Activated T-cell treated with anti-CD3 and anti-CD28 coated beads for 24 hours (primary cell): ENCODE measurements at places on chromosomes 2 and 18.

- DNase-seq: no peak
Observed at GRCh38 chr2:39723946-39724827, 54.9 kb downstream of the THUMPD2 start.

- no peak for DNase-seq
Observed at GRCh38 chr2:177397481-177398289, 5.1 kb downstream of the AGPS start.

DNA sequence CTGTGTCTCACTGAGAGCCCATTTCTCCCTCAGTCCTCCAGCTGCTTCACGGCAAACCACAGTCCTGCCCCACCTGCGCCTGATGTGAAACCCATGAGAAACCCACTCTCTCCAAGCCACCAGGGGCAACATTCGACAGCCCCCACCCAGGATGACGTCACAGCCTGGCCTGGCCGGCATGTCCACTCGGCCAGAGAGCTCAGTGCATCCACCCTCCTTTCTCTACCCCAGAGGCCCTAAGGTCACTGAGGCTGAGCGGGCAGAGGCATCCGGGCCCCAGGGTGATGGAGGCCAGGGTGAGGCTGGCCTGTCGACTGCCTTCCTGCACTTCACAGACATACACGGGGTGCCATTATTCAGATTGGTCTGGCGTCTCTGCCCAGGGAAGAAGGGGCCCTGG lies 402.7 kb upstream of the MYT1L start:
- DNase-seq: no peak

DNA sequence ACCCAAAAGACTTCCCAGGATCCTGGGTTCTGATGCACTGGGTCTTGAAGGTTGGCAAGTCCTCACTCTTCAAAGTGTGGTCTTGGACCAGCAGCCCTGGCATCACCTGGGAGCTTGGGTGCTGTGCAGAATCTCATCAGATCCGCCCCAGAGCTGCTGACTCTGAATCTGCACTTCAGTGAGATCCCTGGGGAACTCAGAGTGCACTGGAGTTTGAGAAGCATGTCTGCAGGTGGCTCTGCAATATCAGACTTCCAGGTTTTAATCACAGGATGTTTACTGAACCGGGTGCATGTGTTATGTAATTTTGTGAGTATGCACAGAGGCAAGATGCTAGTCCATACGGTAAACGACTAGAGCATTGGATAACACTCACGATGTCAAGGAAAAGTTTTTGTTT lies 58.0 kb upstream of the BOD1L2 start:
- no peak for DNase-seq

GRCh38 chr18:6055711-6056110 lies 160.4 kb upstream of the TMEM200C start:
- no peak for DNase-seq

GRCh38 chr2:134190807-134191203 lies 63.1 kb upstream of the MGAT5 start:
- no peak for DNase-seq

DNA sequence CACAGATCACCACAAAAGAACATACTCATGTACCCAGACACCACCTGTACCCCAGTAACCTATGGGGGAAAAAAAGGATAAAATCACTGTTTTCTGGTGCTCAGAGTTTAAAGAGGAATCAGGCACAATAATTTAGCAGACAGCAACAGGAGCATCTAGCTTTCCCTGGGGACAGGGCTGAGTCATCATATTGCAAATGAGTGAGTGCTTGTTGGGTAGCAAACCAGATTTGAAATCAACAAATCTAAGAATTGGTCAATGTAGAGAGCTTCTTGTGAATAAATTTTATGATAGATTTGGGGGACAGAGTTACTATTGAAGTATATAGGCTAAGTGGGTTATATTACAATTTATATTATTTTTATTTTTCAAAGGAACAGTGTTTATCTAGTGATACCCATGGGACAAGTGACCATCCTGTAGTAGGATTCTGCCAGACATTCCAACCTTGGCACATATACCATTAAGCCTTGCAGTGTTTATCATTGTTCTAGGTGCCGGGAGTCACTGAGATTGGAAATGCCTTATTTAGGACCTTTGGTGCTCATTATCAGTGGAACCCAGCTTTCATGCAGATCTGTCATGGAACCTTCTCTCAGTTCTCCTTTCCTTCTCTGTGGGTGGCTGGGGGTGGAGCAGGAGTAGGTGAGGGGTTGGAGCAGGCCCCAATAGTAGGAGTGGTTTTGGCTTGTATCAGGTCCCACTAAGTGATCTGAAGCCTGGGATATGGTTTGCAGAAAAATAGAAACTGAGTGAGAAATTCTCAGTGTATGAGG lies 117.2 kb downstream of the CERS6 start:
- DNase-seq: no peak

DNA sequence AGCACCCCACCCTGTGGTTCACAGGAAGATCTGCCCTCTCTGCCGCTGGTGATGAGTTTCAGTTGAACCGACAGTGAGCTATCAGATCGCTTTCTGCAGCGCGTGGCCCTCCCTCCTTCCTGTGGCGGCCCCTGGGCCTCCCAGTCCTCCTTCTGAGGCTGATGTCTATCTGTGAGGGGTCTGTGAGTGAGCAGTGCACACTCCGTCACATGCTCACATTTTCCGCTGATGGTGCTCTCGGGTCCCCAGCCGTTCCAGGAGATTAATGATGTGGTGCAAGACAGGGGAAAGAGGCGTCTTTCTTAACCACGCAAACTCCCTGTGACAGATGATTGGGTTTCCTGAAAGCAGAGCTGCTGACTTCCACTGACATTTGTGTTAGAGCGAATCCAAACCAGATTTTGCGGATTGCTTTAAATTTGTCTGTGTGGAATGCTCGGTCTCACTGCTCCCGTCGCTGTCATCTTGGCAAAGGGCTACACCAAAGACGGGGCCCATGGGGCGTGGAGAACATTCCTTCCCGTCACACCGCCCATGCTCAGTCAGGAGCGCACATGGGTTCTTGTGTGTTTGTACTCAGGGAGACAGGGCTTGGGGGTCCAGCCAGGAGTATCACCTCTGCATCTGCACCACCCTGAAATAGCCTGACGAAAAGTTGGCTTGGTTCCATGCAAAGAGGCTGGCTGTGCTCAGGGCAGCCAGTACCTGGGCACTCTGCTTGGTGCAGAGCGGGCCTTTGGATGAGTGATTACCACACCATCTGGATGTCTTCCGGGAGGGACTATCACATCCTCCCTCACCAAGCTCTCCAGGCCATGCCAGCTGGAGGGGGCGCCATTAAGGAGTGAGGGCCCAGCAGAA lies 154.7 kb upstream of the HS6ST1 start:
- DNase-seq: peak; percentile 24

- no peak for DNase-seq
Observed at GRCh38 chr2:27724905-27725701, 46.4 kb upstream of the MRPL33 start.

DNA sequence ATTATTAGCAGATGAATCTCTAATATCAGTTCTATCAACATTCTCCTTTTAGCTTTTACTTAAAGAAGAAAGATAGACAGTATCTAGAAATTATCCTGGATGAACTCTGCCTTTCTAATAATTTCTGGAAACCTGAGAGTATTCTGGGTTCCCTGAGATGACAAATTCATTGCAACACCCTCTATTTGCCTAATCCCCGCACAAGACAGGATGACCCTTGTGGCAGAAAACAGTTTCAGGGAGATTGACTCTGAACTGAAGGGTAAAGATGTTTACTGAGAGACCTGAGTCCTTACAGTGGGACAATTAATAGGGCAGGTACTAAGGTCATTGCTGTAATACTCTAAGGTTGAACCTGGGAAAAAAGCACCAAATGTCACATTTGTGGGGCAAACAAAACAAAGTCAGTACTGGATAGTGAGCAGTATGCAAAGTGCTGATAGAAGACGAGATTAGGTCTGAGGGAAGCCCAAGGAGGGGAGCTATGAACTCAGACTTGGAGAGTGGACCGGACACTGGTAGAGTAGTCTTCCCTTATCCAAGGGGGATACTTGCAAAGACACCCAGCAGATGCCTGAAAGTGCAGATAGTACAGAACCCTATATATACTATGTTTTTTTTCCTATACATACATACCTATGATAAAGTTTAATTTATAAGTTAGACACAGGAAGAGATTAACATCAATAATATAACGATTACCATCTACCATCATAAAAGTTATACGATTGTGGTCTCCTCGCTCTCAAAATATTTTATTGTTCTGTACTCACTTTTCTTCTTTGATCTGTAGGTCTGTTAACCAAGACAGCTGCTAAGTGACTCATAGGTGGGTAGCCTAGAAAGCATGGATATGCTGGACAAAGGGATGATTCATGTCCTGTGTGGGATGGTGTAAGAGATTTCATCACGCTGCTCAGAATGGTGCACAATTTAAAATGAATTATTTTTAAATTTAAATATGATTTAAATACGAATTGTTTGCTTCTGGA lies 148.3 kb upstream of the KLHL14 start:
- DNase-seq: no peak

GRCh38 chr2:120453635-120453998 lies 107.7 kb downstream of the INHBB start:
- DNase-seq: no peak

GRCh38 chr2:190973726-190974628 lies 40.0 kb downstream of the STAT1 start:
- DNase-seq: no peak

GRCh38 chr2:38500283-38500634 lies 102.5 kb downstream of the HNRNPLL start:
- DNase-seq: no peak

DNA sequence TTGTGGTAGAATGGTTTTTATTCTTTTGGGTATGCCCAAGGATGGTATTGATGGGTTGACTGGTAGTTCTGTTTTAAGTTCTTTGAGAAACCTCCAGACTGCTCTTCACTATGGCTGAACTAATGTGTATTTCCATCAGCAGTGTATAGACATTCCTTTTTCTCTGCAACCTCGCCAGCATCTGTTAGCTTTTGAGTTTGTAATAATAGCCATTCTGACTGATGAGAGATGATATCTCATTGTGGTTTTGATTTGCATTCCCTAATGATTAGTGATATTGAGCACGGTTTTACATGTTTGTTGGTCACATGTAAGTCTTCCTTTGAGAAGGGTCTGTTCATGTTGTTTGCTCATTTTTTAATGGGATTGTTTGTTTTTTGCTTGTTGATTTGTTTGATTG lies 1348.7 kb upstream of the NXPH2 start:
- no peak for DNase-seq

- no peak for DNase-seq
Observed at GRCh38 chr2:172335736-172336135, 91.7 kb upstream of the ITGA6 start.

- DNase-seq: no peak
Observed at GRCh38 chr2:129862668-129863067, 116.8 kb upstream of the RAB6C start.

DNA sequence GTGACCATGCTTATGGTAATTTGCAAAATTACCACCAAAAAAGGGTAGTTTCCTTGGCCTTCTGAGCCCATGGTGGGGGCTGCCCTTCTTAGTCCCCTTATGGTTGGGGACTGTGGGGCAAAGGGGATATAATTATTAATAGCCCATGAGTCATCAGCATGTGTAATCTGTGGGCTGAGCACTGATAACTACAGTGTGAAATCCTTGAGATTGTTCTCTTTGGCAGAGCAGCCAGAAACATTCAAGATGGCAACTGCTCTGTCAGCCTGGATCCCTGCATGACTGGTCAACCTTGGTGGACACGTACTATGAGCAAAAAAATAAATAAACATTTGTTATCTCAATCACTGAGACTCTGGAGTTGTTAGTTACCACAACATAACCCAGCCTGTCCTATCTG lies 61.3 kb downstream of the MGAT4A start:
- no peak for DNase-seq

GRCh38 chr2:33222309-33222708 lies 254.1 kb upstream of the RASGRP3 start:
- DNase-seq: no peak

DNA sequence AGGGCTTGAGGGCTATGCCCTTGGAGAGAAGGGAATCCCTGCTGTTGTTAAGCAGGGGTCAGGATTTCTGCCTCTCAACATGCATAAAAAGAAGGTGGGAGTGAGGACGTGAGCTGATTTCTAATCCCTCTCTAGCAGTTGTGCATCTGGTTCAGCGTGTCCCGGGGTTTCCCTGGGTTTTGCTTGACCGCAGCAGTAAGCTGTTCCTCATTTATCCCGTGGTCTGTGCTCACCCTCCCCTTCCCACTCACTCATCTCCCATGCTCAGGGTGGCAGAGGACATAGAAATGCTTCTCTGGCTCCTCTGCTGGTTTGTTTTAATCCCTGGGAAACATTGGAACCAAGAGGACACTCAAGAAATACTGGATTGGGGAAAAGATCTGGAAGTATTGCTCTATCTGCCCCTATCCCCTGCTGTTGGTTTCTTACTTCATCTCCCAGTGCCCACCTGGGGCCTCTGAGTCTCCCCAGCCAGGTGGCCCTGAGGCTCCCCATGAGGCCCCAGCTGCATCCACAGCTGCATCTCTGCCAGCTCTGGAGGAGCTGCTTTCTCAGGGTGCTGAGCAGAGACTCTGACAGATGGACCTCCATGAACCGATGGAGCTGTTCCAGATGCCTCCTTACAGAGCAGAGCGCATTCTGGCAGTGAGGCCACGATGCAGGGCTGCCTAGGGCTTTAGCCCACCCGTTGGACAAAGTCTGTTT lies 36.1 kb downstream of the TET3 start:
- DNase-seq: no peak

- DNase-seq: no peak
Observed at GRCh38 chr2:25295621-25296020, 46.1 kb downstream of the DNMT3A start.

GRCh38 chr2:36740061-36740460 lies 43.6 kb downstream of the VIT start:
- no peak for DNase-seq

GRCh38 chr2:162342841-162343240 lies 1.1 kb upstream of the GCA start:
- DNase-seq: no peak

- DNase-seq: no peak
Observed at GRCh38 chr2:148273158-148273691, 252.3 kb downstream of the MBD5 start.

- no peak for DNase-seq
Observed at GRCh38 chr2:68889500-68889899, 18.3 kb upstream of the BMP10 start.

- DNase-seq: no peak
Observed at GRCh38 chr2:74099835-74100234, 47.9 kb downstream of the BOLA3 start.

- DNase-seq: no peak
Observed at GRCh38 chr18:46756025-46756558, 761 bp downstream of the ST8SIA5 start.

GRCh38 chr2:202660796-202661195 lies 26.0 kb downstream of the FAM117B start:
- DNase-seq: no peak

- no peak for DNase-seq
Observed at GRCh38 chr18:73688851-73689711, 458.6 kb downstream of the FBXO15 start.
